Activated CD8-positive, alpha-beta memory T cell treated with anti-CD3 and anti-CD28 coated beads for 4 hours (primary cell): ENCODE measurements at places on chromosomes 6 and 20.

DNA sequence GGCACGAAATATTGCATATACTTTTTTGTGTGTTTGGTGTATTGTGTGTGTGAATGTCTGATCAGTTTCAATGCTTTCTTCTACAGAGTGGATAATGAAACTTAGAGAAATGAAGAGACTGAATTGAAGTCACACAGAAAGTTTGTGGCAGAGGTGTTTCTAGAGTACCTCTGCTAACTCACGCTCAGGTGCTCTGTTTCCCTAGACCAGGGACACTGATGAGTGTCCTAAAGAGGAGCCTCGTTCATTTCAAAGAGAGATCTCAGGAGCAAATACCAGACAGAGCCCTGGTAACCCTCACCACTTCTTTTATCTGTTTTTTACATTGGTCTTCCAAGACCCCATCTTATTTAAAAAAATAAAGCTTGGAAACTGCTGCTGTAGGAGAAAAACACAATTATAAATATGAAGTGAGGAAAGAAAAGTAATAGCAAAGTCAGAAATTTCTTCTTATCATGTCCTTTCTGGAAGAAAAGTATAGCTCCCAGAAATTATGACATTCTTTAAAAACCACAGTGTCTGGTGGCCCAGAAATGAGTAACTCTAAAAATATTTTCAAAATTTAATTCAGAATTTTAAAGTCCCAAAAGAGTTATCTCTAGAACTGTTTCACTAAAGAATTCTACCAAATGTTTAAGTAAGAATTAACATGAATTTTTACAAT lies 720.6 kb downstream of the RFPL4B start:
- no peak for DNase-seq

DNA sequence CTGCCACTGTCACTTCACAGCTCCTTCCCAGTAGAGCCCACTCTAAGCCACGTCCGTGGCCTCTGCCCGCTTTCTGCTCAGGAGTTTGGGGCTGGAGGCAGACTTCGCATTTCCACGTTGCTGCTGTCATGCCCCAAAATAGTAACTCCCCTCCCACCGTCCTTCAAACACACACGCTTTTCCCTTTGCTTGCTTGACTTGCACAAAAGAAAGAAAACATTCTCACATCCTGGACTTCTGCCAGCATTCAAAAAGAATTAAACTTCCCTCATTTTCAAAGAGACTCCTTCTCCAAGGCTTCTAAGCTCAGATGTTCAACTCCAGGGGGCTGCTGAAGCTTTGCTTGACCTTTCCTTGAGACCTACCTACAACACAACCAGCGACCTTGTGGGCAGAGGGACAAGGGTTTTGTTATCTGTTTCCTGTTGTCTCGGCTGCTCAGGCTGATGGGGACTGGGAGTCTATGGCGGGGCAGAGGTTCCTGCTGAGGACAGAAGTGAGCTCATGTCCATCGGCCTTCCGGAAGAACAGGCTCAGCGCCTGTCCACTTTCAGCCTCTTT lies 263.8 kb upstream of the FOXQ1 start:
- DNase-seq: no peak

DNA sequence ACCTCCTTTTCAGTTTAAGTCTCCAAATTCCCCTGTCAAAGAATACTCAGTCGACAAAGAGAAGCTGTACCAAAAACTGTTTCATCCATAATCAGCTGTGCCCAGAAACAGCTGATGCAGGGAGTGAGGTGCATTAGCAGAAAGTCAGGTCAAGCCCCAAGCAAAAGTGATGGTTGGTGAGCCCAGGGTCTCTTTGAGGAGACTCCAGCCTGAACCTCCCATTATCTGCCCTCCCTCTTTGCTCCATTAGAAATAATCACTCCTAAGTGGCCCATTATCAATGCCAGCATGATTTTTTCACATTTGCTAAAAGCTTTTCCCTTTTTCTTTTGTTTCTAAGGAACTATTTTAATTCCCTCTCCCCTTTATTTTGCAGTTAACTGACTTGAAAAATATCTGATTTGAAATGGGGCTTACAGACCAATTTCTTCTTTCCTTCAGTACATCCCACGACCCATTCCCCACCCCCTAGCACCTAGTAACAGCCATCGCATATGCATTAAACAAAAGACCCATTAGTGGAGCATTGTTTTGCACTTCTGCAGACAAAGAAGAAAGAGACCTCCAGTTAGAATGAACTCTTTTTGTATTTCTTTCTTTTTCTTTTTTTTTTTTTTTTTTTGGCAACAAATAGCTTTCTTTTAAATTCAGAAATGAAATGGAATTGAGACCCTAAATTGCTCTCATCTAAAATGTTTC lies 257.0 kb downstream of the GRIK2 start:
- no peak for DNase-seq

DNA sequence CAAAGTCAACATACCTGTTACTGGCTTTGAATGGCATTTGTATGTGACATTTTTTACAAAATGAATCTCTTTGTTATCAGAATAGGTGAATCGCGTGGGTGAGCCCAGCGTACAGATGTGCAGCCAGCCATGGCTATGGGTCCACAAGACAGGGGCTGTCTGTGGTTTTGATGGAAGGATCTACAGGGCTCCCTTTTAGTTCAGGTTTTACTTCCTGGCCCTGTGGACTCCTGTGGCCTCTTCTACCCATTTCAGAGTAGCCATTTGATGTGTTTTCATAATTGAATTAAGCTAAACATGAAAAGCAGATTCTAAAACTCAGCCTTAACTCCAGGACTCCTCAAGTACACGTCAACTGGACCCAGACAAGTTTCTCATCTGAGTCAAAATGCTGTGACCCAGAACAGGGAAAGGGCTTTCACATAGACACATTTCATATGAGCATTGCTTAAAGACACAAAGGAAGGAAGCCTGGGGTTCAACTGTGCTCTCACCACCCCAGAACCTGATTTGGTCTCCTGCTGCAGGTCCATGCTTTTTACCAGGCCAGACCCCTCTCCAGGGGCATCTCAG lies 105.3 kb upstream of the NAA20 start:
- no peak for DNase-seq

DNA sequence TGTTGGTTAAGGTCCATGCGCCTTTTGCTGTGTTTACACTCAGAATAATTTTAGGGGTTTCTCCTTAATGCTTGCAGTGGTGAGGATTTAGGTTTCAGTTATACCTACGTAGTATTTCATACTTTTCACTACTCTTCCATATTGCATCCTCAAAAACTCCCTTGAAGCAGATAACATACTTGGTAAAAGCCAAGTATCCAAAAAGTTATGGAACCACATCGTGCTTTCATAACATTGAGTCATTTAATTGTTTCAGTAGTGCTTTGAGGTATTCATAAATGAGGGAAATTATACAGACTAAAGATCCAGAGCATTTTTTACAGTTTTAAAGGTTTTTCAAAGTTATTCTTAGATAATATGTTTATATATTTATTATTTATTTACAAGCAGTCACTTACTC lies 4.0 kb upstream of the ATXN1 start:
- DNase-seq: no peak

- DNase-seq: no peak
Observed at GRCh38 chr6:45895569-45895968, 120.1 kb downstream of the CLIC5 start.

DNA sequence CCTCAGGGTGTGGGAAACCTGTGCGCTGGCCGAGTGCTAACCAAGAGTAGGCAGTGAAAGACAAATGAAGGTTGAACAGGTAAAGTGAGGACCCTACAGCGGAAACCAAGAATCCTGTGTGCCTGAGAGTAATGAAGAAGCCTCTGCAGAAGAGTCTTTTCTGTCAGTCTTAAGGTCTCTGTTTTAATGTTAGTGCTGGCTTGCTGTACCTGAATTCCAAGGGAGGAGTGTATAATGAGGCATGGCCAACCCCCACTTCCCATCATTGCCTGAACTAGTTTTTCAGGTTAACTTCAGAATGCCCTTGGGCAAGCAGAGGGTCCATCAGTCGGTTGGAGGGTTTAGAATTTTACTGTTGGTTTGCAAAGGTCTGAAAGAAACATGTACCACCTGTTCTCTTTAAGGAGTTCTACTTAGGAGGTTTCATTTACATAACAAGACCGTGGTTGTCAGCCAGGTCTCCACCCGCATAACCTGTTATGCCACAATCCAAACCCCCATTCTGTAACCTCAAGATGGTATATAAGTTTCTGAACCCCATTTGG lies 589 bp upstream of the PDCD2 start:
- DNase-seq: no peak

- no peak for DNase-seq
Observed at GRCh38 chr6:40346246-40346645, 240.9 kb downstream of the LRFN2 start.

GRCh38 chr6:80340686-80341085 lies 234.2 kb downstream of the BCKDHB start:
- DNase-seq: no peak

DNA sequence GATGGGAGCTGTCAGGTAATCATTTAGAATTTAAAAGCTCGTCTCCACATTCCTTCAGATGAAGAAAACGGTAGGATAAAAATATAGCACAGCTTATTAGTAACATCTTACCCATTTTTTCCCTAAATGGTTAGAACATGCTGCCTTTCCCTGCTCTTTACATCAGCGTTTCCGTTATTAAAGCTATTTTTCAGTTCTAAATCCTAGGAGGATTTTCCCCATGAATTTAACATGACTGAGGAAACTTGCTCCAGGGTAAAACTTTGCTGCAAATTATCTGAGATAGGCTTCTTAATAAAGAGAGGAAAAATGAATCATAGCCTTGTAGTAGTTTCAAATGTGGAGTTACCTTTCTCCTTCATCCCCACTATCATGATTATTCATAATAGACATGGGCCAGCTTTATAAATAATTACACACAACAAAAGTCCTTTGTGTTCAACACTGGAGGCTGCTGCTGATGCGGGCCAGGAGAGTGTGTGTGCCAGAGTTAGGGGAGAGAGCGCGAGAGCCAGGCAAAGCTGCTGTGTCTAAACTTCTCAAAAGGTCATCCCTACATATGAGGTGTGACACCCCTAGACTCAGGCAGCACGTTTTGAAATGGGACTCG lies 24.4 kb downstream of the MYLIP start:
- DNase-seq: no peak

DNA sequence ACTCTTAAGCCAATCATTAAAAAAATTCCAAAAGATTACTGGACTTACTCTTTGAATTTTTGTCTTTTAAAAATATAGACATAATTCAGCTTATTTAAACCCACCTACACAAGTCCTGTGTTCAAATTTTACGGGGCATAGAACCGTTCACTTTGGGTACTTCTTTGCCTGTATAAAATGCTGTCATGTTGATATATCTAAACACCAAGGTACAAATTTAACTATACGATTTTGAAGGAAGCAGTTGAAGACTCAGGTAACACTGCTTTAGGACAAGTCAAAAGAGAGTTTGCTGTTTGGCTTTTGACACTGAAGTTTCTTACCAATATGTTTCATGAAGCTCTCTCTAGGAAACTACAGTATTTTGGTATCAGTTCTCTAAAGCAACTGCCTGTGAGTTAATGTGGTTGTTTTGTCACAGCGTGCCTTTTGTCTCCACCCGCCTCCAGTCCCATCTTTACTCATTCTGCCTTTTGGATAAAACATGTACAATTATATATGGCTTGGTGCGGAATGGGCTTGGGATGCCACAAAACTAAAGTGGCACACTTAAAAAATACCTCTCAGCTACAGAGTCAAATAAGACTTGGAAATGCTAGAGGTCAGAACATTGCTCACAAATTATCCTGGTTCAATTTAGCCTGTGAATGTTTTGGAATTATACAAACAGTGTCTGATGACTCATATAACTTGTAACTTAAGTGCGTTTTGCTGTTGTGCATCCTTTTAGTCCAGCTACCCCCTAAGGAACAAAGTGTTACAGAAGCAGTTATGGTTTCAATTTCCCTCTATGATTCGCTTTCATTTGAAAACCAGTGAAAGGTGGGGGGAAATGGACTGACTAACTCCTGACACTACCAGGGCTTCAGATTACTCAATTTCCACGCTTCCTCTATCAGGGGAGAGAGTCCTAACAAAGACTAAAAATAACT lies 38.7 kb downstream of the RGS17 start:
- no peak for DNase-seq

DNA sequence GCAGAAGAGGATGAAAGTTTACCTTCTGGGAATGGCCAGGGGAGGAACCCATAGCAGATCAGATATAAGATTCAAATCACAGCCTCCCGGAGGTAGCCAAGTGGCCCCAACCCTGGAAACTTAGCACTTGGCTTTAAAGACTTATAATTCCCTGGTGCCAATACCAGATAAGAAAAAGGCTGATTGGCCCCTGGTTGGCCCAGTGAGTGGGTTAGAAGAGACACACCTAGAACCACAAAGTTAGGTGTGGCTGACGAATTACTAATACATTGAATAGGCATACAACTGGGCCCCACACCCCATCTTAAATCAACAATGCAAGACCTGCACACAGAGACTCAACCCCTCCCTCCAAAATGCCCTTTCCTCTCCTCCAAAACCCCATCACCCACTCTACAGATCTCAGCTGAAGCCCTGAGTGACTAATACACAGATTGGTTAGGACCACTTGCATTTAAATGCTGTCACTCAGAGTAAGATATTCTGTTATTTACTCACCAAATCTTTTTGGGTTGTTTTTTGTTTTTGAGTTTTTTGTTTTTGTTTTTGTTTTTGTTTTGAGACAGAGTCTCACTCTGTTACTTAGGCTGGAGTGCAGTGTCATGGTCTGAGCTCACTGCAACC lies 315.4 kb upstream of the JARID2 start:
- DNase-seq: no peak

GRCh38 chr6:80287112-80287511 lies 180.6 kb downstream of the BCKDHB start:
- DNase-seq: no peak

DNA sequence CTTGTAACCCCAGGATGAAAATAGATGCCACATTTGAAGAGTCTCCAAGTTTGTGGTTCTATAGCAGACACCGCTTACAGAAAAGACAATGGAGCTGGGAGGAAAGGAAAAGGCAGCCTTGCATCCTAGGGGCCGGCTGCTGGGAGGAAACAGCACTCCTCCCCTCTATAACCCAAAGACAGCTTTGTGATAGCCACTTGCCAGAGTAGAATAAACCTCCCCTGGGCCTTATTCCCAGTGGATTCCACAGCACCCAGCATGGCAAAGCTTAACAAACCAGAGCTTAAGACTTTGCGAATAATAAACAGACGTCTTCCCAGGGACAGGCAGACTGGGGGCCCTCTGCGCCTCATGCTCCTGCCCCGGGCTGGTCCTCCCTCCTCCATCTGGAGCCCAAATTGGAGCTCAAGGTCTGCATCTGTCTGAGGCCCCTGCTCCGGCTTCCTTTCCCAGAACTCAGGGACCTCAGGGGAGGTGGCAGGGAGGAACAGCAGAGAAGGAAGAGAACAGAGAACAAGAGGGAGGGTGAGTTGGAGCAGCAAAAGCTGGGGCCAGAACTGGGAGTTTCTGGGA lies 8.8 kb upstream of the TAF8 start:
- DNase-seq: no peak

DNA sequence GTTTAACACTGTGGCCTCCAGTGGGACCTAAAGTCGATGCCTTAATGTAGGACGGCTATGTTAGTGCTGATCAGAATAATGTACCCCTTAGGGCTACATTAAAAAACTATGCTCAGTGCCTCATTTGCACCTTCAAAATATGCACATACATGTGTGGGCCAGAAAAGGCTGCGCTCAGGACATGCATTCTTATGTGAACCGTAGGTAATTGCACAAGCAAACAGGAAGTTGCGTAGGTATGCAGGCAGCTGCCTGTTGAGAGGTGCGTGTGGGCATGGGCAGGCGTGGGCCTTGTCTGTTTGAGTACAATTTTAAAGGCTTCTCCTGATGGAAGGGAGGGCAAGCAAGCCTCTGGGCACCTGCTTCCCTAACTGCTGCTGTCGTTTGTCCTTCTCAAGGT lies 116.2 kb upstream of the JAG1 start:
- no peak for DNase-seq
